ENCODE measurements at places on chromosomes 5 and 9. TPM values are rescaled to one million over a fixed set of nuclear protein-coding genes. Genes with fewer than 3 reads are reported as not detected.

ZDHHC21 gene
- 63.0 TPM for total RNA-seq

PCDHB4 gene
- total RNA-seq, result 5.3 TPM

PCDHGA4 gene
- 12.5 TPM for total RNA-seq

ALDH1B1 gene
- total RNA-seq, result 21.0 TPM

NIPSNAP3A gene
- total RNA-seq, result 88.1 TPM

CXCL14 gene
- total RNA-seq, result 10.6 TPM

PRELID2 gene
- 39.0 TPM for total RNA-seq

Measured in diencephalon (tissue), 1 donor.